Urothelium cell line (cell line): ENCODE measurements at places on chromosomes 1 and 21.

GRCh38 chr21:39452207-39452969 lies 618 bp downstream of the SH3BGR start:
- DNase-seq = no peak

GRCh38 chr1:26459148-26459547 lies 13.1 kb upstream of the HMGN2 start:
- DNase-seq = no peak

- DNase-seq = no peak
Measured at GRCh38 chr21:32424191-32424535, 11.7 kb downstream of the EVA1C start.

GRCh38 chr1:159938211-159938852 lies 7.1 kb downstream of the IGSF9 start:
- DNase-seq = no peak

DNA sequence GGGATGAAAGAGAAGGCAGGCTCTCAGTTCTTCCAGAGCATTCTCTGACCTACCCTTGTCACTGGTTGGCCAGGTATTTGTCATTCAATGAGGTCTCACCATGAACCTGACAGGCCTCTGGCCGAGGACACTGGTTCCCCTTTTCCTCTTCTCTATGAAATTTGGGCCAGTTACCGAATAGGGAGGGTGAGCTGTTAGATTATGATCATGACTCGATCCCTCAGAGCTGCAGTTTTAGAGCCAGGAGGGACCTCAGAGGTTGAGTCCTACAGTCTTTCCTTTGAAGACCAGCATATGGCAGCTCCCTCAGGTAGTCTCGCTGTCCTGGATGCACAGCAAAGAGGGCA lies 29.5 kb upstream of the CLSTN1 start:
- no peak for DNase-seq

GRCh38 chr1:15492596-15492995 lies 16.7 kb downstream of the CELA2B start:
- DNase-seq = no peak

DNA sequence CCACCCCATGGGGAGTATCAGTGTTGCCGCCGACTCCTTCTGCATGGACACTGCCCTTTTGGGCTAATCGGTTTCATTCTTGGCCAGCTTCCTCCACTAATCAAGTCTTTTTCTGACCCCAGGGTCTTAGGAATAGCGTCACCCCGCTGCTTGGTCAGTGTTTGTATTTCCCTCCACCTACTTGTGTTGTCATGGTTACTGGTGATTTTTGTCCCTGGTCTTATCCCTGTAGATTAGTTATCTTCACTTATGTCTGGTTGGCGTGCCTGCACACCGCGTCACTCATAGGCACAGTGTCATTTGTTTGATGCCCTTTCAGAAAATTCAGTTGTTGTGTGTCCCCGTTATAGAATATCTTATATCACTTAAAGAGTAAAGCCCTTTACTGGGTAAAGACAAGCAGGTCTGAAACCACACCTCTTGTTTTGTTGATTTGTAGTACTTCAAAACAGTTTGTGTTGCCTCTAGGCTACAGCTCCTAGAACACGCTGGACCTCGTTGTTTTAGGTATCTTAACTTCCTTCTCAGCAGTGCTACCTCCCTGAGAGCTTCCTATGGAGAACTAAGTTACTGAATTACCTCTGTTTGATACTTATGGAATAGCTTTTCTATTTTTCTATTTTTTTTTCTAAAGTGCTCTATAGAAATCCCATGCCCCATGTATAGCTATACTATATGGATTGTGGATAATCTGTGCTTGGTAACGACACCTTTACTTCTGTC lies 868 bp downstream of the PPP1R12B start:
- DNase-seq = no peak

- no peak for DNase-seq
Measured at GRCh38 chr1:107273515-107273914, 132.7 kb downstream of the NTNG1 start.

DNA sequence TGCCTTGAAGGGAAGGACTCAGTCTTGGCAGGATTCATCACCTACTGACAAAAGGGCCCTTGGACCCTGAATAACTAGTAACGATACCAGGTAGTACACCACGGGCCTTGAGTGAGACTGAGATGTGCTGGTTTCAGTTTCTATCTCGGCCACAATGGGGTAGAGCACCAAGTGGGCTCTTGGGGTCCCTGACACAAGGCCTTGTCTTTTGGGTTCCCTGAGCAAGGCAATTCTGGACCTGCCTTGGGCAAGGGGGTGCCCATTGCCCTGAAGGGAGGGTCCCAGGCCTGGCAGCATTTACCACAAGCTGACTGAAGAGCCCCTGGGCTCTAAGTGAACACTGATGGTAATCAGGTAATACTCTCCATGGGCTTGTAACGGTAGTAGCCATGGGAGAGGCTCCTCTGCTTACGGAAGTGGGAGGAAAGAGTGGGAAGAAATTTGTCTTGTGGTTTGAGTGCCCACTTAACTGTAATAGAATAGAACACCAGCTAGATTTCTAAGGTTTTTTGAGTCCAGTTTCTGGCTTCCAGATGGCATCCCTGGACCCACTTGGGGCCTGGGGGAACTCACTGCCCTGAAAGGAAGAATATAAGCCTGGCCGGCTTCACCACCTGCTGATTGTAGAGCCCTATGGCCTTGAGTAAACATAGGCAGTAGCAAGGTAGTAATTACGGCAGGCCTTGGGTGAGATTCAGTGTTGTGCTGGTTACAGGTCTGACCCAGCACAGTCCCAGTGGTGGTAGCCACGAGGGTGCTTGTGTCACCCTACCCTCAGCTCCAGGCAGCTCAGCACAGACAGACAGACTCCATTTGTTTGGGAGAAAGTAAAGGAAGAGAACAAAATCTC lies 58.5 kb downstream of the WDR4 start:
- DNase-seq = no peak

DNA sequence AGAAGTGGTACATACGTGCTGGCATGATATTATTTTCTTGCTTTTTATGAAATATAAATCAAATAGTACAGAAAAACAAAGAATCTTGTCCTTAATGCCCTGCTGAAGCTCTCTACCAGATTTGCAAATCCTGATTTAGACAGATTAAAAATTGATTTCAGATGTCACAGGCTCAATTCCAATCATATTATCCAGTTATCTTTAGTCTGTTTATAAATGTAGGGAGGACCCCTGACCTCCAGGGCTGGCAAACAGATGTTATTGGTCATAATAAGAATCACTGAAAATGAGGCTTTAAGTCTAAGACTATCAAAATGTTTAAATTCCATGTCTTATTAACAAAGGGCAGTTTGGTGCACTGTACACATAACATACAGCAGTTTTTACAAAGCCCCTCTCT lies 62.1 kb downstream of the TP53BP2 start:
- DNase-seq = no peak

GRCh38 chr1:30698401-30698981 lies 24.9 kb downstream of the MATN1 start:
- DNase-seq = no peak

- DNase-seq = no peak
Measured at GRCh38 chr21:33370305-33370704, 32.9 kb upstream of the IFNGR2 start.

- DNase-seq = no peak
Measured at GRCh38 chr1:208965351-208965750, 618.2 kb upstream of the CAMK1G start.

- no peak for DNase-seq
Measured at GRCh38 chr1:1189111-1189510, 15.4 kb downstream of the TTLL10 start.

DNA sequence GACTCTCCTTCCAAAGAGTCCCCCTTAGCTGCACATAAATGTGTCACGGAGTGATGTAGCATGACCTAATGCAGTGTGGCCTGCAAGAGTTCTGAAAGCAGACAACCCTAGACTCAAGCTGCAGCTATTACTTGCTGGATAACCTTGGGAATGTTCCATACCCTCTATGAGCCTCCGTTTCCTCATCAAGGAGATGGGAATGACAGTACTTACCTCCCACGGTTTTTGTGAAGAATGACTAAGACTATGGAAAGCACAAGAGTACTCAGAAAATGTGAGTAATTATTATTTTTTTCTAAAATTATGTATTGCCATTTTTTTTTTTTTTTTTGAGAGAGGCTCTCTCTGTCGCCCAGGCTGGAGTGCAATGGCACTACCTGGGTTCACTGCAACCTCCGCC lies 3.0 kb downstream of the TTC39A start:
- no peak for DNase-seq

DNA sequence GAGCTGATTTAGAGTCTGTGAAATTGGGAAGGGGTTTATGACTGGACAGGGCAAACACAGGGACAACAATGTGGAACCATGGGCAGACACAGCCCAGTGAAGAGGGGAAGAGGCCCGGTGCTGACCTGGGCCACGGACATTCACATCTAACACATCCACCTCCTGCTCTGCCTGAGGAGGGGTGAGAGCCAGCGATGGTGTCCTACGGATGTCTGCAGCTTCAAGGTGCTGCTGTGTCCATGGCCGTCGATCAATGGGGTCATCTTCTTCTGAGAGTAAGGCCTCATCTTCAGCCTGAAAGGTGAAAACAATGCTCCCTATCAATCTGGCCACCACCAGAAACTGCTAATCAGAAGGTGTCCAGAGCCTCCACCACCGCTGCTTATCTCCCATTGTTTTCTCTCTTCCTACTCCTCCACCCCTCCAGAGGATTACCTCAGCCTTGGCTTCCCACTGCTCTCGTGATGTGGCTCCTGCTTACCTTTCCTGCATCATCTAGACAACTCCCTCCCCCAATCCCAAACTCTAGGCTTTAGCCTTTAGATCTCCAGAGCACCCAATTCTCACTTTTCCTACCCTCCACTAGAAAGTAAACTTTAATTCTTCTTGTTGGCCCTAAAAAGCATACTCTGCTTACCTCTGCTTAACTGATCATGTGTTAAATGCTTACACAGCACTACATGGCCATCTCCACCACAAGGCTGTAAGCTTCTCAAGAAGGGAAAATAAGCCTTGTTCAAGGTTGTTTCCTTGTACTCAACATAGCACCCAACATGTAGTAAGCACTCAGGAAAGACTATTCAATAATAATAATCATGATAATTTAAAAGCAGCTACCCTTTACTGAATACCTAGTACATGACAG lies 24.0 kb upstream of the ADAM30 start:
- DNase-seq = no peak

GRCh38 chr1:4027008-4027407 lies 126.9 kb upstream of the C1orf174 start:
- DNase-seq = no peak

GRCh38 chr1:203200916-203201315 lies 14.4 kb upstream of the CHI3L1 start:
- DNase-seq = no peak

- DNase-seq = peak; percentile 1
Measured at GRCh38 chr1:30417001-30417700, 306.2 kb downstream of the MATN1 start.

DNA sequence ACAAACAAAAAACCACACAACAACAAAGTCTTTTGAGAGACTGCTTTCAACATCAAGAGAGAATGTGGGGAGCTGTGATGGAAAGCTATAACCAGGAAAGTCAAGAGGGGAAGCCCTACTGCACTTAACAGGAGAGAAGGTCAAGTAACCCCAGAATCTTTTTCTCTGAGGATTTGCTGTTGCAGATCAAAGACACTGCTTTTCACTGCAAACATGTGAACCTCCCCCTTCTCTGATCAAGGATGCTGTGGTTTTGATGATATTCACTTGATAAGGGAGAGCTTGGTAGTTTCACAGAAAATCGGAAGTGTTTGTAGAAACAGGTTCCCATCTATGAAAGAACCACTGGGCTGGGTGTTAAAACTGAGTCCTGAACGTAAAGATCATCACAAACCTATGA lies 4.8 kb downstream of the ETV3 start:
- DNase-seq = no peak

DNA sequence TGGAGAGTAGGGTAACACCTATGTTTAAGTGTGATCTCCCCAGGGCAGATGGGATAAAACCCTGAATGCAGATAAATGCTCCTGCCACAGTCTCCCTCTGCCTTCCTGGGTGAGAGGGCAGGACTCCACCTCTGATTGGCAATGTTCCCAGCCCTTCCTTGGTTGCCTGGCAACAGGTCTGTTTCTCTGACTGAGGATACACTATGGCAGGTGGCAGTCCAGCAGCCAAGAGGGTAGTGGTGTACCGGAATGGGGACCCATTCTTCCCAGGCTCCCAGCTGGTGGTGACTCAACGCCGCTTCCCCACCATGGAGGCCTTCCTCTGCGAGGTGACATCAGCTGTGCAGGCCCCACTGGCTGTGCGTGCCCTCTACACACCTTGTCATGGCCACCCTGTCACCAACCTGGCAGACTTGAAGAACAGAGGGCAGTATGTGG lies at the start of gene DCDC2B:
DCDC2B (plus strand) TSS at position 199 of the 438 bp plus-strand sequence; CDS start at position 204, 5 bp downstream.
- DNase-seq = peak; percentile 60

GRCh38 chr1:211843018-211843417 lies 12.5 kb upstream of the LPGAT1 start:
- no peak for DNase-seq

GRCh38 chr1:160062230-160062532 lies 7.8 kb downstream of the KCNJ10 start:
- DNase-seq = no peak

DNA sequence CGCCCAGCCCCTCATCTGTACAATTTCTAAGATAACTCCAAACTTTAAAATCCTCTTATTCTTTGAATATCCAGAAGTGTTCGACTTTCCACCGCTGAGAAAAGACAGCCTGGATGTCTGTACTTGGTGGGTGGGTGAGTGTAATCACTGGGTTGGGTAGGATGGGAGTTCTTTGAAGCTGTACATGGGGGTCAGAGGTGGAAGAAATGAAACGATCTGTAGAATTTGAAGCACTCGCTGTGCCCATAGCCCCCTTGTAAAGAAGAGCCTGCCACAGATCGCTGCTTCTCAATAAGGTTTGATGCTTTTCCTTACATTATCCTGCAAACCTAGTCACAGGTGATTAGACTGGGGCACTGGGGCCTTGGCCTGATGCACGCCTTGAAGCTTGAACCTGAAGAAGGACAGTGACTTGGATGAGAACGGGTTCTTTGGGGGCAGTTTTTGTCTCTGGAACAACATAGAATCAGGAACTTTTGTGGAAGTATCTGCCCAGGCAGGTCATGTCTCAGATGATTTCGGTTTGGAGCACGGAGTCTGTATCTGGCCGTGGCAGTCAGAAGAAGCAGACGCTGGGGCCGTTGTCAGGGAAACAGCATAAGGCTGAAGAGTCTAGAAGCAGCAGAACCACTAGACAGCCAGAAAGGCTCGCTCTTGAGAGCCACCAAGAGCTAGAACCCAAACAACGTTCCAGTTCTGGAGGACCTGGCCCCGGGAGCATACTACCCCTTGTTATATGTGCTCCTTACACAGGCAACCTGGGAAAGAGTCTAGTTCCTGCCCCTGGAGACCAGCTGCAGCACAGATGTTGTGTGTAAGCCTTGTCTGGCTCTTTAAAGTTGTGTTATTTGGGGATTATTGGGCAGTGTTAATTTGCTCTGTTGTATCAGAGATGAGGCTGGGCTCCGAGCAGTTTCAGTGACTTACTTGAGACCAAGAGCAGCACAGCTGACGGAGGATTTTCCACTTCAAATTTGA lies 45.1 kb upstream of the SCCPDH start:
- DNase-seq = no peak

- DNase-seq = peak; percentile 76
Measured at GRCh38 chr1:207805841-207806421, 54.1 kb downstream of the CD46 start.

- peak; percentile 40 for DNase-seq
Measured at GRCh38 chr1:11948822-11949458, 14.4 kb downstream of the PLOD1 start.
